ENCODE measurements at places on chromosomes 11 and 22. TPM values are rescaled to one million over a fixed set of nuclear protein-coding genes. Genes with fewer than 3 reads are reported as not detected.

CRYBB2 gene
- total RNA-seq: not detected

DMC1 gene
- 0.66 TPM for total RNA-seq

DRICH1 gene
- total RNA-seq: 1.1 TPM

OR6A2 gene
- 0.25 TPM for total RNA-seq

CARNS1 gene
- total RNA-seq: 1.7 TPM

- DNase-seq: peak; percentile 82
These were observed 66.5 kb downstream of the GGTLC2 start for GRCh38 chr22:22710719-22711531.

DNA sequence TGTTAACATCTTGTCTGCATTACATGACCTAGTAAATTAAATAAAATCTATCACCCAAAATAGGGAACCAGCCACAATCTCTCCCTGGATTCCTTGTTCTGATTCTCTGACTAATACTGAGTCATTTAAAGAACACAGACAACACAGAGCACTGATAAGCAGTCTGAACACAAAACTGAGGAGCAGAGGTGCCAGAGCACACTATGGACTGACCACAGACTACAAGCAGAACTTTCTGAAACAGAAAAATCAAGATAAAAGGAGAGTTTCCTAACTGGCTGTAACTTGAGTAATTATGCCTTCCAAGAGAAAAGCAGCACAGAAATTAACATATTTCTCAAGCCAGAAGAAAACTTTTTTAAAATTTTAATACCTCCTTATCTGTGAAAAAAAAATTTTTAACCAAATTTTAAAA is 128.8 kb downstream of the SGSM3 start:
- no peak for DNase-seq

DNA sequence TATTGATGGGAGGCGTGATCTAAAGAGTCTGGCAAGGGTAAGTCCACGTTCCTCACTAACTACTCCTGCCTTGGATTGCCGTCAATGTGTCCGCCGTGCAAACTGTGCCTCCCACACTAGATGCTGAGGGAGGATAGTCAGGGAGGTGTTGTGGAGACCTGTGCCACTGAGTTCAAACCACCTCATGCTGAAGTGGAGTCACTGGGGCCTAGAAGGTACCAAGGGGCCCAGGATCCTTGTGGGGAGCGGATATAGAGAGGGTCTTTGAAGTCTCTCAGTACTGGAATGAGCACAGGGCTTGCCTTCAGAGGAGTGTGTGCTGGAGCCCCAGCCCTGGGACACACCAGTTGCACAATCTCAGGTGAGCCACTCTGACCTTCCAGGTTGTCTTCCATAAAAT is 27.1 kb upstream of the TMPRSS4 start:
- no peak for DNase-seq

DNA sequence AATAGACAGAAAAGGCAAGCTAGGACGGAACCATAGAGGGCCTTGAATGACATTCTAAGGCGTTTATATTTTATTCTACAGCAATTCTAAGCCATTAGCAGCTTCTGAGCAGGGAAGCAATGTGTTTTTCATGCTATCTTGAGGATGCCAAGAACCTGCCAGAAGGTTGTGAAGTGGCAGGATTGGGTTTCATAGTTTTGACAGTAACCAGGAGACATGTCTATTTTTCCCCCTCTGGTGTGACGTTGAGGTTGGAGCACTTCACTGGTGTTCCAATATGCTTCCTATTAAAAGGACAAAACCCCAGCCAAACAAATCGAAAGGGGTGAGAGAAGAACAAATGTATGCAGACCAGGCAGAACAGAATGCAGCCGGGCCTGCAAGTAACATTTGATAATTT is 148.2 kb downstream of the SPATA19 start:
- DNase-seq: no peak

- no peak for DNase-seq
These were observed 352.3 kb upstream of the B3GAT1 start for GRCh38 chr11:134764367-134764766.

GRCh38 chr22:41608386-41608785 is 12.5 kb downstream of the DESI1 start:
- no peak for DNase-seq

GRCh38 chr11:69425895-69426544 is 55.4 kb upstream of the LINC01488 start:
- DNase-seq: no peak

DNA sequence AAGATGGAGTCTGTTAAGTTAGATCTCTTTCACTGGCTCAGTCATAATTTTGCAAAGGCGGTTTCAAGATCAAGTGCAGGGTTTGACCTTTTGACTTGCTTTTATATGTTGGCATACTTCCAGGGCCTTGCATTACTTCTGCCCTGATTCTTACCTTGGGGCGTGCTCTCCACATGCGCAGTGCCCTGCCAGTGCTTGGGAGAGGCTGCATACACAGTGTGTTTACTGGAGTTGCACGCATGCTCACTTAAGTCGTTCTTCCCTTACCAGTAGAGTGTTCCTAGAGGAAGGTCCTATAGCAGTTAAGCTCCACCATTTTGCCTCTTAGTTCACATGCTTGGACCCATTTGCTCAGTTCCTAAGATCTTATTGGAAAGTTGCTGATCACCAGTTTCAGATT is 21.0 kb upstream of the TMEM123 start:
- no peak for DNase-seq

GRCh38 chr11:44887636-44888035 is 63.0 kb downstream of the TP53I11 start:
- no peak for DNase-seq

GRCh38 chr11:83063073-83063754 is 8.5 kb downstream of the RAB30 start:
- DNase-seq: no peak

DNA sequence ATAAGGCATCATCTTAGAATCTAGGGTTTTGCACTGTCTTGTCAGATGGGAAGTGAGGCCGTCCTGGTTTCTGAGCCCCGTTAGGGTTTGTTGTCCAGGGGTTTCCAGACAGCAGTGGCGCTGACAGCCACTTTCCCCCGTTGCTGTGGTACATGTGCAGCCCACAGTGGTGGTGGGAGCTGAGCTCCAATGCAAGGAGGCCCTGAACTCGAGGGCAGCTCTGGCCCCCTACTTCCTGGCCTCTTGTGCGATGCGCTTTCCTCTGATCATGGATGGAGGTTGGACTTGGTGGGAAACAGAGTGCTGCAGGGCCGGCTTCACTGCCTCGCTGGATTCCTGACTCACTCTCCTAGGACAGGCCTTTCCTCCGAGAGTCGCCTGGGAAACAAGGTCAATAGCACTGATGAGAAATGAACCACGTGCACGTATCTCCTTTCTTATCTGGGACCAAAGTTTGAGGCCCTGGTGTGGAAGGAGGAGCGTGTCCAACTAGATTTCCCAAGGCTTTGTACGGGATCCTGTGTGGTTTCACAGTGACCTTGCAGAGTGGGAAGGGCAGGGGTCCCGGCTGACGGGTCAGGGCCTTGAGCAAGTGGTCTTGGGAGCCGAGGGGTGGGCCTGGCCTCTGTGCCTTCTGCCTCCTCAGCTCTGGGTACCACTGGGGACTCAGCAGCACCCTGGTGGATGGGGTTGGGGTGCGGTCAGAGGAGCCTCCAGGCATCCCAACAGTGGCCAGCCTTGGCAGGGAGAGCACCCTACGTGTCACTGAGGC is 3.7 kb downstream of the PHRF1 start:
- no peak for DNase-seq

DNA sequence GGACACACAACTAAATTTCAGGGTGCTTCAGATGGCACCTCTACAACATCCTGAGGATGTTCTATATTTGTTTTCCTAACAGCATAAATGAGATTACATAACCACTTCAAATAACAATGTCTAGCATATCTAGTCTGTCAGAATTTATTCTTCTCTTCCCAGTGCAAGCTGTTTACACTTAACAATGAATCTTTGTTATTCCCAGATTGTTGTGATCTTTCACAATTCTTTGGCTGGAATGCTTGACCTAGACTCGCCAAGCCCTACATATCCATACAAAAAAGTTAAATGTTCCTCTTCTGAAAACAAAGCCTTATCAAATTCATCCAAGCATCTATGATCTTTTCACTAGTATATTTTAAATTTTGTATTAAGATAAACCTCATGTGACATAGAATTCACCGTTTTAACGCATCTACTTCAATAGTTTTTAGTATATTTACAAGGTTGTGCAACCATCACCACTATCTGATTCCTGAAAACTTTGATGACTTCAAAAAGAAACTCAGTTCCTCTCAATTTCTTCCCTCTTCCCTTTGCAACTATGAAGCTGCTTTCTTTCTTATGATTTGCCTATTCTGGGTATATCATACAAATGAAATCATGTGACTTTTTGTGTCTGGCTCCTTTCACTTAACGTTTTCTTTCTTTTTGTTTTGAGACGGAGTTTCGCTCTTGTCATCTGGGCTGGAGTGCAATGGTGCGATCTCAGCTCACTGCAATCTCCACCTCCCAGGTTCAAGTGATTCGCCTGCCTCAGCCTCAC is 61.7 kb upstream of the CHRNA10 start:
- no peak for DNase-seq

DNA sequence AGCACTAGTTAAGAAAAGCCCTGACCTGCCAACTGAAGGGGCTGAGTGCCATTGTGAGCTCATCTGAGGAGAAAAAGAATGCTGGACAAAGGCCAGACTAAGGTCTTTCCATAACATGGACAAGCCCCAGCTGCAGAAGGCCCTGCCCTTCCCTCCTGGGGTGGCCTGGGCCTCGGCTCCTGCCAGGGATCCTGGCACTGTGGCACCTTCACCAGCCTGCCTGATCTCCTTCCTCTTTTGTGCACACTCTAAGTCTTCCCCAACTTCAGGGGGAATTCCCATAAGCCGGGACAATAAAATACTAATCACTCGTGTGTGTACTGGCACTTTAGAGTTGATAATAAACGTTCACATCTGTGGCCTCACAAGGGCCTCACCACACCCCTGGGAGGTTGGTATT is 9.9 kb downstream of the TMPRSS13 start:
- DNase-seq: no peak

DNA sequence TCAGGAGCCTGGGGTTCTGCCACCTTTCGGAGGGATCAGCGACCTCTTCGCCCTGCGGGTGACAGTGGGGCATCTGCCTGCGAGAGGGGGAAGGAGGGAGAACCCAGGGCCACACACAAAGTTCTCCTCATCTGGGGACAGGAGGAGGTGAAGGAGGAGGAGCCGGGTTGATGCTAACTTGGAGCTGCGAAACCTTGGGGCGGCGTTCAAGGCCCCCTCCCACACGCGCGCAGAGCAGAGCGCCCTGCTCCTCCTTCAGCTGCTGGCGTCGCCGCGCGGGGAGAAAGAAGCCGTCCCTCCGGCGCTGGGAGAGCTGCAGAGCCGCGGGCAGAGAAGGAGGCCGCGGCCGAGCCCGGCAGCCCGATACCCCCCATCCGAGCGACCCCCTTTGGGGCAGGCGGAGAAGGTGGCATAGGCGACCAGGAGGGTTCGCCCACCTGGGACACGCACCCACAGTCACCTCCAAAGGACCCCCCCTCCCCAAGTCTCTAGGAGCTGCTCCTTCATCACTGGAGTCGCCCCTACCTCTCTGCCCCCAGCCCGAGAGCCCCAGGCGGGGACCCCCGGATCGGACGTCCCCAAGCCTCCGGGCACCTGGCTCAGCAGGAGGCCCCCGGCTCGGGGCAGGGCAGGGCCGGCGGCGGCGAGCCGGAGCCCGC is at the start of gene RASD2:
TSS of gene RASD2 (plus strand) at position 237 of the 659 bp plus-strand sequence. CDS start 5,979 bp downstream, outside the sequence.
- no peak for DNase-seq

Measured in kidney (tissue), 22 donors.